ENCODE measurements at places on chromosomes 7 and 10.

DNA sequence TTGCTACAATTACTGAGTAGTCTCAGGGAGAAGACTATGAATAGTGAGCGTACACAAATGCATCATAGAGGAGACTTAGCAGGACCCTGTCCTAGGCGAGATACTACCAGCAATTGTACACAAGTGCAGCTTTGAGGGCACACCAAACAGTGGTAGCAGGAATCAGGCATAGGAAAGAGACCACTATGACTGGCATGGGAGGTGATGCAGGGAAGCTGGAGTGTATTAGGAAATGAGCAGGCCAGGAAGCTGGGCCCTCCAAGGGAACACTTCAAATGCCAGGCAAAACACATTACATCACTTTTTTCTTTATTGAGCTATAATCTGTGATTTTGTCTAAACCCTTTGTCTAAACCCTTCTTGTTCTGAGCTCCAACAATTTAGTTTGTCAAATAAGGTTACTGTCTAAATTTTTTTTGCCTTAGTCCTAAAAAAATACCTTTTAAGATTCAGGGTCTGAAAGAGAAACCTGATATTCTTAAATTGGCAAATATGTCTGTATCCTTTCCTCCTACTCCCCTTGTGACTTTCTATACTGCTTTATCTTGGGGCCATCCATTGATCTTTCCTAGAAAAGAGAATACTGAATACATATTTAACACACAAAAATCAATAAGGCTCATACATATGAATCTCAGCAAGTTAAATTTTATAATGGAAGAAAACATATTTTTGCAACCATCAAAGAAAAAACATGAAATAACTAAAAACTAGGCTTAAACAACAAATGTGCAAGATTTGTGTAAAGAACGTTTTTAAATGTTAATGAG lies 193.8 kb upstream of the PHYHIPL start:
- no peak for DNase-seq

DNA sequence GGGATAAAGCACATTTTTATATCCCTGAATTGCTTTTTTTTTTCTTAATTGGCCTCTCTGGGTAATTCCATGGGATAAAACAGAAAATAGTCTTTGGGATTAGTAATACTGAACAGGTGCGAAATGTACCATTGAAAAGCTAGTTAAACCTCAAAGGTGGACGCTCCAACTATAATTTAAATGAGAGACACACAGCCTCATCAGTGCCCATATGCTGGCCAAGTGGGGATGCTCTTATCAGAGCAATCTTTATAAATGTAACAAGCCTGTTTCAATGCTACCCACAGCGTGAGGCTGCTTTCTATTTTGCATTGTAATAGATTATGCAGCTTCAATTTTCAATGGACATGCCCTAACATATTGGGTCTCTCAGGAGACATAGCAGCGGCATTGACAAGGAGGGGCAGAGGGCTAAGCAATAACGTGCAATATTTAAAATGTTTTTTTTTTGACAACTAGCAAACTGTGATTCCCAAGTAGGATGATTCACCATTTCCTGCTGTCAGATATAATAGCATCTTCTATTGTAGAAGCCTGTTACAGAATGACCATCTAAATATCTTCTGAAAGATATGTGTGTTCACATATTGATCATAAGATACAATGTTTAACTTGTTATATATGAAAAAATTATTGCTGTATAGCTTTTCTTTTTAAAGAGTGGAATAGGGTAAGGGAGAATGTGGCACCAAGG lies 91.3 kb upstream of the BET1 start:
- no peak for DNase-seq

DNA sequence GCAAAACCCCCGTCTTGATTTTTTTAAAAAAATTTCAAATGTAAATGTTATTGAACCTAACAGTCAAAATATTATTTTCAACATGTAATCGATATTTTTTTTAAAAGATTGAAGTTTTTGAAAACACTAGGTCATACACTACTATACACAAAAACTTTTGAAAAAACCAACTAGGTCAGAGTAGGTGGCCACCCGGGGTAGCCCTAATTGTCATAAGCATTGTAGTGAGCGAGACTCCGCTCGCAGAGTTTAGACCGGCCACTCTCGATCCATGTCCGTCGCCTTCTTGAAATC lies 417 bp downstream of the RFC2 start:
- no peak for DNase-seq

DNA sequence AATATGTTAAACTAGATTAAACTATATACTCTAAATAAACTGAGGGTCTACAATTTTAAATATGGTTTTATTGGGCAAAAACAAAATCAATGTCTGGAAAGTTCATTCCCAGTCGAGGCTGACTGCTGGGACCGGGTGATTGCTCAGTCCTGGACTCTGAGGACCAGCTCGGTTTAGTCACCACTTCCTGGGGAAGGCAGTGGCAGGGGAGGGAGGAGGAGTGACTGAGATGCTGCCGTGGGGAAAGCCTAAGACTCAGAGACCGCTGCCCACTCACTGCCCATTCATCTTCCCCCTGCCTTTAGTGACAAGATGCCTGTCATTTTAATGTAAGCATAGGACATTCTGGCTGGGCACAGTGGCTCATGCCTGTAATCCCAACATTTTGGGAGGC lies 29.0 kb downstream of the ATOH7 start:
- DNase-seq, result no peak

DNA sequence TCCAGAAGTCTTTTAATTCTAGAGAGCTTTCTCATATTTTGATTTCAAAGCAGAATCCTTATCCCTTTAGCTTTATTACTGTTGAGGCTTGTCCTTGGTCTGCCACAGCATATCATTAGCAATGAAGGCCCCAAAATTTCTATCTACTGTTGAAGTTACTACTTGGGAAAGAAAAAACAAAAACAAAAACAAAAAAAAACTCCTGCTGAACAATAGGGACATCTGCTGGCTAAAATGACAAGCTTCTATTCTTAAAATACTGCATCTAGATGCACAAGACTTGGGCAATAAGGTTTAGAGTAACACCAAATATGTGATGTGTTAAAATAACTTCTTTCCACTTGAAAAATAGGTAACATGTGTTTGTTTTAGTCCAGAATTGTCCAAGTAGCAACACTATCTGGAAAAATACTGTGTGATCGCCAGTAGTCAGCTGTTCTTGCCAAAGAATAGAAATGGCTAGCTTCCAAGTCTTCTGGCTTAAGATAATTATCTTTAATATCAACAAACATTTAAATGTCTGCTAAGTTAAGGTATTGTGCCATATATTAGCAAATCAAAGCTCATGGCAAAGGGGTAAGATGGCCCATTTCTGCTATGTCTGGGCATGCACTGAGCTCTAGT lies 3.8 kb upstream of the DMTF1 start:
- peak; percentile 21 for DNase-seq

DNA sequence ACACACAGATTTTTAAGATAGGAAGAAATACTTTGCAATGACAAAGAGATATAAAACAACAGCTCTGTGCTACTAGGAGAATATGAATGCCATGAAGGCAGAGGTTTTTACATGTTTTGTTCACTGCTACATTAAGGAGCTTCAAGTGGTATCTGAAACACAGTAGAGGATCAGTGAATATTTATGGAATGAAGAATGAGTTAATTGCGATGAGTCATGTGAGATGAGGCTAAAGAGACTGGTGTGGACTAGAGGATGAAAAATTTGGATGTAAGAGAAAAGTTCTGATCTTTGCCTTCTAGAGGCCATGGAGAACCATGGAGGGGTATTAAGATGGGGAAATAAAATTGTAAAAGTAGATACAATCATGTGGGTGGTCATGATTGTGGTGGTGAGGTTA lies 434.2 kb downstream of the PHTF2 start:
- DNase-seq, result no peak

GRCh38 chr7:17408245-17408903 lies 109.9 kb downstream of the AHR start:
- DNase-seq, result no peak

DNA sequence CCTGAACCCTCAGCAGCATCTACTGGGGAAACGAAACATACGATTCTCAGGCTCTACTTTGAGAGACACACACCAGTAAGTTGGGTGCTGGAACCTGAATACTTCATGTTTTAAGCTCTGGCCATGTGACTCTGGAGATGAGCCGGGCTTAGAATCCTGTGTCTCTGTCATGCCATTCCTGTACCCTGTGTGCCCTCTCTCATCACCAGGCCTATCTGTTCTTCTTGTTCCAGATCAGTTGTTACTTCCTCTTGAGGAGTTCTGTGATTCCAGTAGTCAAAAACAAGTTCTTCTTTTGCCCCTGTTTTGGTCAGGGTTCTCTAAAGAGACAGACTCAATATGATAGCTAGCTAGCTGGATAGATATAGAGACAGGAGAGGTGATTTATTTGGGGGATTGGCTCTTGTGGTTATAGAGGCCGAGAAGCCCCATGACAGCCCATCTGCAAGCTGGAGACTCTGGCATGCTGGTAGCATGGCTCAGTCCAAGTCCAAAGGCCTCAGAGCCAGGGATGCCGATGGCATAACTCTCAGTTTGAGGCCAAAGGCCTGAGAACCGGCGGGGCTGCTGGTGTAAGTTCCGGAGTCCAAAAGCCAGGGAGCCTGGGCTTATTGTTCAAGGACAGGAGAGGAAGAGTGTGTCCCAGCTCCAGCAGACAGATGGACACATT lies 54.3 kb downstream of the CHN2 start:
- DNase-seq, result no peak

GRCh38 chr7:31702354-31702753 lies 15.3 kb downstream of the PPP1R17 start:
- DNase-seq, result no peak

DNA sequence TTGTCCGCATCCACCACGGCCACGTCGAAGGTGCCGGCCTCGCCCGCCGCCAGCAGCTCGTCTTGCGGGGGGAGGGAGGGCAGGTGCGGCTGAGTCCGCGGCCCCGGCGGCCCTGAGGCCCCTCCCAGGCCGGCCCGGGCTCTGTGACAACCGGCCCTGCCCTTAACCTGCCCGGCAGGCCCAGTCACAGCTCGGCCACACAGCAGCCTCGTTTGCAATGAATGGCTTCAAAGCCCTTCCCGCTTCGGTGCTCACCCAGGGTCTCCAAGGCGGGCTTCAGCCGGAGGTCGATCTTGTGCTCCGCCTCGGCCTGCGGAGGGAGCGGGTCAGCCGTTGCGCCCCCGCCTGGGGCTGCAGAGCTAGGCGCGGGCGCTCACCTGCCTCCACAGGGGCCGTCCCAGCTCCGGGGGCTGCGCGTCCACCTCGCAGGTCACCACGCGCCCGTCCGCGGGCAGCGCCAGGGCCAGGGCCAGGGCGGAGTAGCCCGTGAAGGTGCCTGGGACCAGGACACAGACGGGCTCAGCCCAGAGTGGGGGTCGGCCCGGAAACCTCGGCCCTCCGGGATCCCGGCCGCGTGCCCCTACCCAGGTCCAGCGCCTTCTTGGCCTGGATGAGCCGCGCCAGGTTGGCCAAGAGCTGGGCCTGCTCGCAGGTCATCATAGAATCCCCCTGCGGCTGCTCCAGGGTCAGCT lies 928 bp downstream of the COMTD1 start:
- no peak for DNase-seq

DNA sequence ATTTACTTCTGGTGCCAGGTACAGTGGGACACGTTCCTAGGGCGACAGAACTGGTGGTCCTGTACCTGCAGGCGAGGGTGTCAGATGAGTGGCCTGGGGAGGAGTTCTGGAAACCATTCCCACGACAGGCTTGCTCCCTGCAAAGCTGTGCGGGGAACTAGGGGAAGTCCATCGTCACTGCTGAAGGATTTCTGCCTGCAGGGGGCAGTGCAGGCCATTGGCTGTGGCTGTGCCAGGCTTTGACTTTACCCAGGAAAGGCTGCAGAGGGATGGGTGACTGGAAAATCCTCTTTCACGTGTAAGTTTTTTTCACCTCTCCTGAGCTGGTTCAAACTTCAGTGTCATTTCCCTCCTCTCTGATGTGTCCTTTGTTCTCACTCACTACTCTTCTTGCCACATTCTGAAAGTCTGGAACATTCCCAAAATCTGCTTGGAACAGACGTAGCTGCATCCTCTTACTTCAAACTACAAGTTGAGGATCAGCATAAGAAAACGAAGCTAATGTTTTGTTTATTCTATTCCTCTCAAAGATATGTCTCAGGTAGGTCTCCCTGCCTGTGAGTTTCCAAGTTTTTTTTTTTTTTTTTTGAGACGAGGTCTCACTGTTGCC lies 126.5 kb downstream of the SH2D4B start:
- DNase-seq, result peak; percentile 61

GRCh38 chr10:124359336-124359832 lies 59.3 kb downstream of the OAT start:
- DNase-seq, result no peak

- peak; percentile 33 for DNase-seq
These were observed 89.2 kb upstream of the PFKP start for GRCh38 chr10:2978111-2978510.

Data from putamen (tissue), 1 donor.